ENCODE measurements at places on chromosomes 5 and 9.

- DNase-seq = no peak
Measured at GRCh38 chr9:16352791-16353401, 517.6 kb downstream of the BNC2 start.

DNA sequence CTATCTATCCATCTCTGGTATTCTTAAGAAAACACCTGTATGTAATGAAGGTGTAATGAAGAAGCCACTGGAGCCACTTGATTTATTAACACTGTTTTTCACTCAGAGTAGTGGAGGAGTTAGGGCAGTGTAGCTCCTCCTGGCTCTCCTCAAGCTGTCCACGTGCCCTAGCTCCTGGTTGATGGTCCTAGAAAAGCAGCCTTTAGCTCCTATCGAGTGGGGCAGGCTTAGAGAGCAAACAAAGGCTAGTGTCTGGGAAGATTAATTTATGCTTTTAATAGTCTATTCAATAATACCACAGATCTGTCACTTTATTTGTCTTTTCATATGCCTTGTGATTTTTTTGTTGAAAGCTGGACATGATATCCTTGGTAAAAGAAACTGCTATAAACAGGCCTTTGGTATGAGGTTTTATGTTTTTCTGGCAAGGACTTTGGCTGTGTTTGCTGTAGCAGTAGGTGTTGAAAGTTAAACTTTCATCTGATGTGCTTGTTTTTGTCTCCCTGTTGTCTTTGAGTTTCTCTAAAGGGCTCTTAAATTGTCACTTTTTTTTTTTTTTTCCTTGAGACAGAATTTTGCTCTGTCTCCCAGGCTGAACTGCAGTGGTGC lies 141.1 kb downstream of the GCNT1 start:
- DNase-seq = no peak

DNA sequence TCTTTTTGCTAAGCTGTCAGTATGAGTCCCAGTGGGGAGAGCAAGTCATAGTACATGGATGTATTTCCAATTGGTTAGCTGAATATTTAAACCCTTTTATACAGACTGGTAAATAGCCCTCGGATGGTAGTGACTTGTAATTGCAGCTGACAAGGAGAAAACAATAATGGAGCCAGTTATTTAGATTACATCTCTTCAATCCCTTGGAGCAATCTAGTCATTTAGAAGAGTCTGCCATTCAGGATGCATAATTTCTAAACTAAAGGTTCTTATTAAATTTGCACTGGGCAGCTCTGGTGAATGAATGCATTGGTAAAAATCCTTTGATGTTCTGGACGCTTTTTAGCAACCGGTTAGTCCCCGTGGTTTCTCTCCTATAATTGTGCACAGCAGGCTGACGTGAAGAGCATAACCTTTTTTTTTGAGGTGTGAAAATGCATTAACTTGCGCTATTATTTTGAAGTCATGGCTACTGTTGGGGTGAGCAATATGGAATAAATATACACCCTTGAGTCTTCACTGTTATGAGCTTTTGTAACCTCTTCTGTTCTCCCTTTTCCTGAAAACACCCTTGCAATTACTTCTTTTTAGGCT lies 158.6 kb upstream of the CD180 start:
- peak; percentile 90 for DNase-seq

DNA sequence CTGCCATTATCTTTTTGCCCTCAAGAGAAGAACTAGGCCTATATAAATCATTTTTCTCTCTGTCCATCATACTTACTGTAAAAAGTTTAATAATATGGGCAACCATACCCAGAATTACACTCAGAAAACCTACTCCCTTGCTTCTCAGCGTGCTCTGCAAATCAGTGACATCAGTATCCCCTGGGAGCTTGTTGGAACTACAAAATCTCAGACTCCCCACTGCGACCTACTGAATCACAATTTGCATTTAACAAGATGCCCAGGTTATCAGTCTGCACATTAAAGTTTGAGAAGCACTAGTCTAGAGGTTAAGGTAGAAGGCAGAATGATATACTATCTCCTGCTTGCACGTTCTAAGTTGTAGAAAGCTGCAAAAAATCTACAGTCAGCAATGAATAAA lies 127.2 kb downstream of the MLLT3 start:
- DNase-seq = no peak

GRCh38 chr5:55227664-55228430 lies 732 bp upstream of the MCIDAS start:
- DNase-seq = no peak

DNA sequence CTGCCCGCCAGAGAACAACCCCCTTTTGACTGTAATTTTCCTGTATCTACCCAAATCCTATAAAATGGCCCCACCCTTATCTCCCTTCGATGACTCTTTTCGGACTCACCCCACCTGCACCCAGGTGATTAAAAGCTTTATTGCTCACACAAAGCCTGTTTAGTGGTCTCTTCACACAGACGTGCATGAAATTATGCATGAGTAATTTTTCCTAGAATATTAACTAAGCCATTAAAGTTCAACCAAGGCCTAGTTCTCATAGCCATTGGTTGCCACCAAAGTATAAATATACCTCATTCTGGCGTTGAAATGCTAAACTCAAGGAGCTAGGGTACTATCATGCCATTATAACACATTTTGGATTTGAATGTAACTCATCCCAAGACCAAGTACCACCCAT lies 243.9 kb downstream of the ZNF608 start:
- DNase-seq = no peak

GRCh38 chr9:127388037-127388855 lies 8.7 kb upstream of the SLC2A8 start:
- no peak for DNase-seq

- no peak for DNase-seq
Measured at GRCh38 chr5:134577022-134577795, 51.7 kb downstream of the JADE2 start.

DNA sequence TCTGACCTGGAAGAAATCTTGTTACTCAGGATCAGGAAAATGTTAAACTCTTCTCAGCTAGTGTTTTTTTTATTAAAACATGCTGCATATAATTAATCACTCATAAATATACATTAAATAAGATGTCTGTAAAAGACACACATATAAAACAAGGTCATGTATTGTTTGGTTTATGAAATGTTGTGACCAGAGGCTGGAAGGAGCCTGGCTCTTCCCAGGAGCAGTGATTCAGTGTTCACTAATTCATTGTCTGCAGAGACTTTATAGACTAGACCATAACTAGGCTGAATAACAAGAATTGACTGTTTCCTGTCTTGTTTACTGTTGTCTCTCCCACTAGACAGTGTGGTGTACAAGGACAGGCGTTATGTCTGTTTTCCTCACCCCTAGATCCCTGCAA lies 49.1 kb upstream of the ANKRD55 start:
- DNase-seq = no peak

GRCh38 chr5:73434461-73434860 lies 14.1 kb downstream of the FOXD1 start:
- DNase-seq = no peak

DNA sequence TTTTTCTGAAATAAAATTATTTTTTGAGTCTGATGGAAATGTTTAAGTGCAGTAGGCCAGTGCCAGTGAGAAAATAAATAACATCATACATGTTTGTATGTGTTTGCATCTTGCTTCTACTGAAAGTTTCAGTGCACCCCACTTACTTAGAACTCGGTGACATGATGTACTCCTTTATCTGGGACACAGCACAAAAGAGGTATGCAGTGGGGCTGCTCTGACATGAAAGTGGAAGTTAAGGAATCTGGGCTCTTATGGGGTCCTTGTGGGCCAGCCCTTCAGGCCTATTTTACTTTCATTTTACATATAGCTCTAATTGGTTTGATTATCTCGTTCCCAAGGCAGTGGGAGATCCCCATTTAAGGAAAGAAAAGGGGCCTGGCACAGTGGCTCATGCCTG lies 39.2 kb downstream of the FXN start:
- DNase-seq = no peak

DNA sequence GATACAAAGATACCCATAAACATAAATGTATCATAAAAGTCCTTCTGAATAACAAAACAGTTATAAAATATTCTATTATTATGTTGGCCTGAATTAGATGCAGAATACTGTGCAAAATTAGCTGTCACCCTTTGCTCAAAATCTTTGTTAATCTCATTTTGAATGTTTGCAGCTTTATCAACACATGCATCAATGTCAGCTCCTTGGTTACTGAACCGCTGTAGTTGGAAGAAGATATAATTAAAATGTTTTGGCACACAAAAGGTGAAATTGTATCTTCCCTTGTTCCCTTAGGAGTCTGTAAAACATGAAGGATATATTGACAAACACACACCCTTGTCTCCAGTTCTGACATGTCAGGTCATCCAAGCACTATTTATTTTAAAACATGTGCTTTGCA lies 146.3 kb upstream of the POU5F2 start:
- DNase-seq = peak; percentile 29

DNA sequence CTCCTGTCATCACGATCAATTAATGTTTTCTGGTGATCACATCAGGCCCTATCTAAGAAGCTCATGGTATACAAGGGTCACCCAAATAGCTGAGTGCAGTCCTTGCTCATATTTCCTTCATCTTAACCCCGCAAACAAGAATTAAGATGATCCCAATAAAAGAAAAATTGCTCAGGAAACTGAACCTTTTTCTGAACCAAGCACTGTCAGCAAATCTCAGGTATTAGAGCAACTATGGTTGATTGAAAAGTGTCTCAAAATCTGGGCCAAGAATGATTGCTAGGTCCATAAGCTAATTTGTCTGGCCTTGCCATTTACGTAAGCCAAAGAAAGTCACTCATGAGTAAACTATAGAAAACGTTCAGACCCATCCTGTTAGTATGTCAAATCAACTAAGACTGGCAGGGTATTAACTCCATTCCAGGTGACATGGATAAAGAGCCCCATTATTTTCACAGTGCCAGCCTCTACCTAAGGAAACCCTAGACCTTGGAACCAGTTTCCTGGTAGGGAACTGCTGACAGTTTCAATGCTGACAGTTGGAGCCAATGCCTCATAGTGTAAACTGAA lies 209.3 kb downstream of the DEPDC1B start:
- DNase-seq = no peak

GRCh38 chr9:116115761-116116353 lies 37.7 kb upstream of the PAPPA start:
- no peak for DNase-seq

DNA sequence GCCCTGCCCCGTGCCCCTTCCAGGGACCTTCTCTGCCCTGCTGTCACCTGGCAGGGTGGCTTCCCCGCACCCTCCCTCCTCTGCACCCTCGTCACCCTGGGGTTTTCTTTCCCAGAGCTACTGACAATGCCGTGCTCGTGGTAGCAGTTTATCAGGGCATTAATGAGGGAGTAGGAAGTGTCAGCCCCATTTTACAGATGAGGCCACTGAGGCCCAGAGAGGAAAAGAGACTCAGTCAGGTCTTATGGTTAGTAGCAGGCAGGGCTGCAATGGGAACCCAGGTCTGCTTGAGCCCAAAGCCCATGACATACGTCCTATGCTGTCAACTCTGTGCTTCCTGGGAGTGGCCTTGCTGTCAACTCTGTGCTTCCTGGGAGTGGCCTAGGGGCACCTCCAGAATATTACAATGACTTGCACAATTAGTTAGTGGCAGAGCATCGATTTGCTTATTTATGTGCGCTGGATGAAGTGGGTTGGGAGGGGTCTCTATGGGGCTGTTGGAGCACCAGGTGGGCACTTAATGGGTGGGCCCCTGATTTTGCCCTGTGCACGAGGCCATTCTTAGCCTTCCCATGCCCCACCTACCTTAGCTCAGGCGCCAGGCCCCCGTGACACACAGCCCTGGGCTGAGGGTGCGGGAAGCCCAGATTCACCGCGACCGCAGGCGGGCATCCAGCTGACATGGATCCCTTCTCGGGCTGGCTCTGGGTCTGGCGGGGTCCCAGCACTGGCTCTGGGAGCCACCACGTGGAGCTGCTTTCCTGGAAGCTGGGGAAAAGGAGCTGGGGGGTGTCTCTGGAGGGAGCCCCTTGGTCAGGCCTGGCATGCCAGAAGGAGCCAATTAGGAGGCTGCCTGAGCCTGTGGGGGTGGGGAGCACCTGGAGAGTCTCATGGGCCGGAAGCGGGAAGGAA lies 82.0 kb upstream of the ORM1 start:
- DNase-seq = no peak

GRCh38 chr9:95649801-95650213 lies 133.0 kb upstream of the PTCH1 start:
- DNase-seq = no peak

DNA sequence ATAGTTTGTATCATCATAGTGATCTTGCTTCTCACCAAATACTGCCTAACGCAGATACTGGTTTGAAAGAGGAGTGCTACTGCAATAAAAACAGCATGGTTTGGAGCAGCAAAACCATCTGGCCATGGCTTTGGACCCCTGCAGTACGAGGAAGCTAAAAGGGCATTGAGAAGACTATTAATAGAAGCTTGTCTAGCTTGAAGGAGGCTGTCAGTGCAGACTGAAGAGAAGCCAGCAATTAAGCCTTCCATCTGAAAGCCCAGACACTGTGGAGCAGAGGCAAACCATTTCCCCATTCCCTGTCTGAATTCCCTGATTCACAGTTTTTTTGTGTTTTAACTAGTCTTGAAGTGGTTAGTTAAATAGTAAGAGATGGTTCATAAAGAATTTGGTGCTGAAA lies 281.6 kb downstream of the PTPRD start:
- no peak for DNase-seq

- DNase-seq = no peak
Measured at GRCh38 chr9:92645041-92645440, 24.9 kb downstream of the IPPK start.

- no peak for DNase-seq
Measured at GRCh38 chr5:6404129-6404528, 25.8 kb upstream of the MED10 start.

GRCh38 chr5:97501286-97501964 lies 318.4 kb upstream of the RIOK2 start:
- DNase-seq = no peak

- DNase-seq = no peak
Measured at GRCh38 chr9:38286357-38286756, 106.1 kb upstream of the ALDH1B1 start.

DNA sequence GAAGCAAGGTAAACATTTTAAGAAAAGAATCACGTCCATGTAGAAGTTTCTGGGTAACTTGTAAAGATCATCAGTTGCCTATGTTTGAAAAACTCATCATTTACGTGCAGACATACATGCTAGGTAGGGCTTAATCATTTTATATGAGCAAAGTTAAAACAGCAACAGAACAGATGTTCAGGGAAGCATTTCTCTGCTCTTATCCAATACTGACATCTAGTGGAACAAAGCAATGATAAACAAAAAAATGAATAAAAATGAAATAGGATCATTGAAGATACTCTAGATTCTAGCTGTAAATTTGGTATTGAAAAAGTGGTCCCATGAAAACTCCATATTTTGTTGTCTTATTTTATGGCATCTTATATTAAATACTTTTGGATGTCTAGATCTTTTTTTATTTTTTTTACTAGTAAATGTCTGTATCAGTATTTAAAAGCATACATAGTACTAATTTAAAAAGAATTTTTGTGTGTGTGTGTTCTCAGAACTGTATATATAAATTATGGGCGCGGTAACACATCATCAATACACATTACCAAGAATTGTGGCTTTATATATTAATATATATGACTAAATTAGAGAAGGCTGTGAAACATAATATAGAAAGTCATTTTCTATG lies 1050.2 kb downstream of the CDH12 start:
- peak; percentile 47 for DNase-seq

Data from NCI-H2227 treated with DMSO at 0.1 percent for 48 hours (cell line).